BJ (cell line): ENCODE measurements at places on chromosomes 5 and 9.
A peak's percentile ranks its signal among the peaks of the same experiment; 100 is the strongest.

DNA sequence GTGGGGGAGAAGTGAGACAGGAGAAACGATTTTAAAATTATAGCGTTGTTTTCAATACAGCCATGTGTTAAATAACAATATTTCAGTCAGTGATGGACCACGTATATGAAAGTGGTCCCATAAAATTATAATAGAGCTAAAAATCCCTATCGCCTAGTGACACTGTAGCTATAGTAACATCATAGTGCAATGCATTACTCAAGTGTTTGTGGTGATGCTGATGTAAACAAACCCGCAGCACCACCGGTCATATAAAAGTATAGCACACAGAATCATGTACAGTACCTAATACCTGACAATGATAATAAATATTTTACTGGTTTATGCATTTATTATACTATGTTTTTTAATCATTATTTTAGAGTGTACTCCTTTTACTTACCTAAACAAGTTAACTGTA is 407.4 kb upstream of the SEMA6A start:
- DNase-seq = no peak

GRCh38 chr5:29524227-29524626 is 1669.3 kb upstream of the CDH6 start:
- no peak for DNase-seq

- DNase-seq = no peak
These were observed 77.0 kb upstream of the ZSWIM6 start for GRCh38 chr5:61254969-61255555.

DNA sequence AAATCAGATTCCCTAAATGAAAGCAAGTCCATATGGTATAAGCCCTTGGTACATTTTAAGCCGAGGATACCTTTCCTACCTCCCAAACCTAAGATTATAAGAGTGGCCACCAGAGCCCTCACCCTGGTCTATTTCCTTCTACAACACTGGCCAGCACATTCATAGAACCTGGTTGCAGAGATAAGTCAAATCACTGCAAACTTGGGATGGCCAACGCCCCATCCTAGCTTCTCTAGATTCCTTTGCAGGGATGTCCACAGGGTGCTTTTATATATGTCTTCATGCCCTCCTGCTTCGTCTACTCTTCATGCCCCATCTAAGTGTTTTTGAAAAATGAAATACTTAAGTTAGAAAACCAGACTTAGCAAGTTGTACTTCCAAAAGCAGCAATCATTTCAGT is 41.8 kb downstream of the SH3RF2 start:
- no peak for DNase-seq

DNA sequence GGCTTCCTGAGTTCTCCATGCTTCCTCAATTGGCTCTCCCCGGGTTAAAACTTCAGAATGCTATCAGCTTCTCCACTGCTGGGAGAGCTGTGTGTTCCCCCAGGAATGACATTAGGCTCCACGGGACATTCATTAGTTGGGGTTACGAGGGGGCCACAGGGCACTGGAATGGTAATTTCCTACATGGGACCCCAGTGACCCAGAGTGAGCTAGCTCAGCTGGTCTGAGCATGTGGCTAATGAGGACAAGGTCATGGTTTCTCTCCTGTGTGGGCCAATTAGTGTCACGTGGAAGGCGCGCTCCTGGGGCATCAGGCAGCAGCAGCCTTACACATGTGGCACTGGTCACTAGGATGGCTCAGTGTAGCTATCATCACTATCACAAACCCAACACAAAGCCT is 21.0 kb downstream of the LSM11 start:
- no peak for DNase-seq

- DNase-seq = no peak
These were observed 210.1 kb downstream of the ERCC6L2 start for GRCh38 chr9:96085491-96086143.

- no peak for DNase-seq
These were observed 51.7 kb downstream of the FBXW11 start for GRCh38 chr5:171954721-171955120.

- no peak for DNase-seq
These were observed 138.8 kb downstream of the PIK3R1 start for GRCh38 chr5:68354315-68354714.

DNA sequence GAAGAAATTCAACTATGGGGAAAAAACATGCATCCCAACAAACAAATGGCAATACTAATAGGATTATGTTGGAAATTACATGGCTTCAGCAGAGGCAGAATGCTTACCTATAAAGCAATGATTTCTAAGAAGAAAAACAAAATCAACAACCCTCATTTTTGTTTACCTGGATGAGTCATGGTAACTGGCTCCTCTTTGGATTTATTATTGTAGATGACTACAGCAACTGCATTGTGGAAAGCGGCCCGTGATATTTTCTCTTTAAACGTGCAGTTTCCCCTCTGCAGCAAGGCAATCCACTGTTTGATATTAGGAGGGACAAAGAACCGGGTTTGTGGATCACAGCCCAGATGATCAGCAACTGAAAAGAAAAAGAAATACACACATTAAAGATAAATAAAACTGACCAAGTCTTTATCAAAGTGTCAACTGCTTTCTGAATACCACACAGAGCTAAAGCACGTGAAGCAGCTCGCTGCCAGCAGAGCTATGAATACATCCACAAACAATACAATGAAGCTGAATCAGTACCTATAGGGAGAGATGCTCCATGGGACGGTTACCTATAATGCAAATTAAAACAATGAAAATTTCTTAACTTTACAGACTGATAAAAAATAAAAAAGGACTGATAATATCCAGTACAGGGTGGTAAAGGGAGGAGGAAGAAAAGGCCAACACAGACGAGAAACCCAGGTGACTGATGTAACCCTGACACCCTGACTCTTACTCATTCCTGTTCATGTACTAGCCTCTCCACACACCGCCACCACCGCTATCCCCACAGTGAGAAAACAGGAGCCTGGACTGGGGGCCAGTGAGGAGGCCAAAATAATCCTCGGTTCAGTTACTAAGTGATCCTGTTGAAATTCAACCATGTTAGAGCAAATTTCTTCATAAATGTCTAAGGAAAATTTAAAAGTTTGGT is 31.0 kb downstream of the RNF130 start:
- no peak for DNase-seq

DNA sequence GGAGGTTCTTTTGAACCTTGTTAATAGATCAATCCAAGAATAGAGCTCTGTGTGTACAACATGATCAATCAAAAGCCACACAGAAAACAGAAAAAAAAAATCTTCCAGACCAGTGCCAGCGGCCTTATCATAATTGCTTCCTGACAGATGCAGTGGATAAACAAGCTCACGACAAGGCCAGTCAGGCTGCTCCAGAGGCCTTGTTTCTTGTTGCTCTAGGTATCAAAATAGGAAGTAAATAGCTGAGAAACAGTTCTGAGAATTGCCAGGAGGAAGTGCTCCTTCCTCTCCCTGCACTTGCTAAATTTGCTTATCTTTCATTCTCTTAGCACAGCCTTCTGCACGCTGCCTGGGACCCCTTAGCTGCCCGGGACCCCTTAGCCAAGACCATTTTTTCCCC is 199.0 kb upstream of the TARS1 start:
- no peak for DNase-seq

- DNase-seq = no peak
These were observed 2.3 kb downstream of the SUSD3 start for GRCh38 chr9:93060746-93061259.

DNA sequence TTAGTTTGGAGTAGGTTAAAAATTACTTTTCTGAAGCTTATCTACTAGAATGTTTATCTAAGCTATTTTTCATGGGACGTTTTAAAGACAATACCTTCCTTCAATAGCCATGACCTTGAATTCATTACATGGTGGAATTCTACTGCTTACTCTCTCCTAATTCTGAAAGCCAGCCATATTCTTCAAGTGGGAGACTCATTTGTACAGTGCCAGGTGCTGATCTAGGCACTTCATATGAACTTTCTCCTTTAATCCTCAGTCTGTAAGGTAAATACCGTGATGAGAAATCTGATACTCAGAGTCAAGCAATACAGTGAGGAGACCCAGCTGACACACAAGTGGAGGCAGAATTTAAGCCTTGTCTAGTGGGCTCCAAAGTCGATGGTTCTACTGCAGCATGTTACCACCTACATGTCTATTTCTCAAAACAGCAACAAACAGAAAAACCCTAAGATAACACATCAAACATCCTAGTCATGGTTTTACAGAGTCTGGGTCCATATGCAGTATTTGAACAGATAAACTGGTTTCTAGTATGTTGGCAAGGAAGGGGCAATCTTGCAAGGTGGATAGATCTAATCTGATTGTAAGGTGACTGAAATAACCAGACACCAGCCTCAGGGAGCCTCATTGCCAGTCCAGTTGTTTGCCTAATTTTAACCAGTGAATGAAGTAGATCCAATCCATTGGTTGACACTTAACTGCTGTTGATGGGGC is 243.7 kb downstream of the PIK3R1 start:
- no peak for DNase-seq

GRCh38 chr9:99259231-99259918 is 37.3 kb downstream of the SEC61B start:
- DNase-seq = no peak

- DNase-seq = peak; percentile 92
These were observed 586.7 kb upstream of the TUSC1 start for GRCh38 chr9:26264709-26265601.

- no peak for DNase-seq
These were observed 137.3 kb downstream of the PHF2 start for GRCh38 chr9:93713716-93714115.

- DNase-seq = no peak
These were observed 7.0 kb upstream of the AK1 start for GRCh38 chr9:127884427-127884911.

DNA sequence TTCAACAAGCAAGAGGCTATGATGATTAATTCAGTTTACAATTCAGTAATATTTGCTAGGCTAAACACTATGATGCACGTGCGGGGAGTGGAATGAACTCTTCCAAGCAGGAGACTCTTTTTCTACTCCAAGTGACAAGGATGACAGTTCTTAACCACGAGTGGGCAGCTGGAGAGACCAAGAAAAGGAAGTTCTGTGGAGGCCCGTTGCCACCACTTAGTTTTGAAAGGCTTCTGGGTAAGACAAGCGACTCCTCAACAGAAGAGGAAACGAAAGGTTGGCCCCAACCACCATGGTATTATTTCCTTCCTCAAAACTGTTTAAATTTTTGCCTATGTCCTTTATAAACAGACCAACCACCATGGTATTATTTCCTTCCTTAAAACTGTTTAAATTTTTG is 2.8 kb downstream of the DCAF12 start:
- DNase-seq = no peak

DNA sequence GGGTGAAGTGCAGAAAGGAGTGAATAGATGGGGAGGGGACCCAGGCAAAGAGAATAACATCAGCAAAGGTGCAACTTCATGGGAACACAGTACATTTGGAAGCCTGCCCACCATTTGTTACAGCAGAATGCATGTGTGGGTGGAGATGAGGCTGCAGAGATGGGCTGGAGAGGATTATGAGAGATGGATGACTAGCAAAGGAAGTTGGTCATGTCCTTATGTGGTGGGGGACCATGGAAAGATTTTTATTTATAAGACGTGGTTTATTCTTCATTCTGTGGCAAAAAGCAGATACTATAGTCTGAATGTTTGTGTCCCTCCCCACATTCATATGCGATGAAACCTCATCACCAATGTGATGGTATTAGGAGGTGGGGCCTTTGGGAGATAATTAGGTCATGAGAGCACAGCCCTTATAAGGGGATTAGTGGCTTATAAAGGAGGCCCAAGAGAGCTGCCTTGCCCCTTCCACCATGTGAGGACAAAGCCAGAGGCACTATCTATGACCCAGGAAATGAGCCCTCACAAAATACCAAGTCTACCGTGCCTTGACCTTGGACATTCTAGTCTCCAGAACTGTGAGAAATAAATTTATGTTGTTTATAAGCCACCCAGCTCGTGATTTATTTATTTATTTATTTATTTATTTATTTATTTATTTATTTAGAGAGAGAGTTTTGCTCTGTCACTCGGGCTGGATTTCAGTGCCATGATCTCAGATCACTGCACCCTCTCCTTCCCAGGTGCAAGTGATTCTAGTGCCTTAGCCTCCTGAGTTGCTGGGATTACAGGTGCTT is 483.7 kb downstream of the RAB3C start:
- peak; percentile 31 for DNase-seq

GRCh38 chr5:171579976-171580411 is 160.5 kb downstream of the FGF18 start:
- DNase-seq = no peak

GRCh38 chr5:80707645-80708044 is 52.9 kb upstream of the DHFR start:
- no peak for DNase-seq

- peak; percentile 32 for DNase-seq
These were observed 19.9 kb downstream of the ABITRAM start for GRCh38 chr9:108953983-108954574.

GRCh38 chr9:80763536-80763935 is 925.8 kb downstream of the TLE1 start:
- DNase-seq = no peak

DNA sequence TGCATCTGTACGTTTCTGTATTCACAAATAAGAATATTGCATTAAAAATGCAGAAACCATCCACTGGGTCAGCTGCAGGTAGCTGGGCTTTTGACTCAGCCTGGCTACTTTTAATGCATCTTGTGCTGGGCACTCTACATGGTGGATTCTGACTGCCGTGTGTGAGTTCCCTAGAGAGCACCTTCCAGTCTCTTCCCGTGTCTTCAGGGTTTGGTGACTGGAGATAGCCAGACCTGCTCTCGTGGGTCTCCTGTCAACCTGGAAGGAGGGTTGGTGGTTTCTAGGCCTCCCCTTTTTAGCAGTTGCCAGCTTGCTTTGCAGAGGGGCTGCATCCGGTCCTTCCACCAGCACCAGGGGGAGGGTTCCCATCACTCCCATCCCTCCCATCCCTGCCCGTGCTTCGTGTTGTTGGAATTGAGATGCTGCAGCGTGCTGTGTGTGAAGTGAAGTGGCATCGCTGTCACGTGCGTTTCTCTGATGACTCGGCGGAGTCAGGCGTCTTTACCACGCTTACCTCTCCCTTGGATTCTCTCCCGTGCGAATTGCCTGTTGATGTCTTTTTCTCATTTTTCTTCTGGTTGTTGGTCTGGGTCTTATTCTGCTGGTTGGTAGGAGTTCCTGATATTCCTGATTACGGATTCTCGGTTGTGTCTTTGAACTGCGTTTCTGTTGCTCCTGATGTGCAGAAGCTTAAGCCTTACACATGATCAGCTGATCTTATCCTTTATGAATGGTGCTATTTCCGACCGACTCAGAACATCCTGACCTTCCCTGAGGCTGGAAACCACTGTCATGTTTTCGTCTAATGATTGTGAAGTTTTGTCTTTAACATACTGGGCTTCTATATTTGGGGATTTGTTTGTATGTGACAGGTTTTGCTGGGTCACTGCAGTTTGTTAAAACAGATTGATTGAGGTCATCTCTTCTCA is 16.9 kb downstream of the FBXW5 start:
- DNase-seq = no peak

GRCh38 chr5:178434851-178435250 is 155.3 kb downstream of the COL23A1 start:
- no peak for DNase-seq
